ENCODE measurements at places on chromosomes 12 and 14.

GRCh38 chr12:11660624-11661023, 11.2 kb downstream of the ETV6 start:
- no peak for DNase-seq

GRCh38 chr12:98812225-98812624, 167.1 kb downstream of the APAF1 start:
- no peak for DNase-seq

- no peak for DNase-seq
Measured at GRCh38 chr14:56002342-56002741, 115.9 kb upstream of the PELI2 start.

- DNase-seq = no peak
Measured at GRCh38 chr12:4506870-4507269, 31.8 kb upstream of the RAD51AP1 start.

DNA sequence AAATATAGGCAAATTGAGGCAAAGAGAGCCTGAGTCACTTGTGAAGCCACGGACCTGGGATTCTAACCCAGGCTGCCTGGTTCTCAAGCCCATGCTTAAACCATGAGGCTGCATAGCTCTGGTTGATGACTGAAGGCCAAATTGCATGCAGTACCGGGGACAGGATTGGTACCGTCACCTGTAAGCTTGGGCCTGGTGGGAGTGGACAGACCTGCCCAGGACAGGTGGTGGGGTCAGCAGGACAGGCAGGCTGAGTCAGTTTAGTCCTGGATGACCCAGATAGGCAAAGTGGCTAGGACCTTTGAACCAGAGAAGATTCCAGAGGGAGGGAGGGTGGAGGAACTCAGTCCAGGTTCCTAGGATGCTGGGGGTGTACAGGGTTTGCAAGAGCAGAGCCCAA, 25.8 kb downstream of the RIN3 start:
- no peak for DNase-seq

GRCh38 chr14:82725213-82725612, 1191.6 kb upstream of the SEL1L start:
- DNase-seq = no peak

- no peak for DNase-seq
Measured at GRCh38 chr12:14874882-14875281, 10.8 kb downstream of the MGP start.

GRCh38 chr12:118582863-118583262, 206.5 kb downstream of the SUDS3 start:
- no peak for DNase-seq

- no peak for DNase-seq
Measured at GRCh38 chr14:59126714-59127436, 61.6 kb upstream of the DAAM1 start.

Data from caudate nucleus (tissue), 63 donors.